ENCODE measurements at places on chromosomes 12 and 14.

GRCh38 chr12:22684140-22685118 is 59.5 kb downstream of the ETNK1 start:
- peak; percentile 63 for DNase-seq
- H3K27me3 ChIP-seq = no peaks in the 10 kb centered on the region

- DNase-seq = peak; percentile 50
- peaks cover 1% of the 10 kb centered on the region for H3K36me3 ChIP-seq
- peaks cover 6% of the 10 kb centered on the region for H3K4me1 ChIP-seq
- peak overlapping the region; percentile 88 for H3K4me3 ChIP-seq
- H3K27ac ChIP-seq = peak overlapping the region; percentile 65
Measured at GRCh38 chr12:122981036-122981471, 573 bp downstream of the ARL6IP4 start.

GRCh38 chr14:64387232-64387781 is 846 bp upstream of the MTHFD1 start:
- H3K4me3 ChIP-seq = peak overlapping the region; percentile 55
- peak; percentile 57 for DNase-seq
- peak overlapping the region; percentile 65 for H3K27ac ChIP-seq
- peaks cover 7% of the 10 kb centered on the region for H3K4me1 ChIP-seq
- no peaks in the 10 kb centered on the region for H3K27me3 ChIP-seq

DNA sequence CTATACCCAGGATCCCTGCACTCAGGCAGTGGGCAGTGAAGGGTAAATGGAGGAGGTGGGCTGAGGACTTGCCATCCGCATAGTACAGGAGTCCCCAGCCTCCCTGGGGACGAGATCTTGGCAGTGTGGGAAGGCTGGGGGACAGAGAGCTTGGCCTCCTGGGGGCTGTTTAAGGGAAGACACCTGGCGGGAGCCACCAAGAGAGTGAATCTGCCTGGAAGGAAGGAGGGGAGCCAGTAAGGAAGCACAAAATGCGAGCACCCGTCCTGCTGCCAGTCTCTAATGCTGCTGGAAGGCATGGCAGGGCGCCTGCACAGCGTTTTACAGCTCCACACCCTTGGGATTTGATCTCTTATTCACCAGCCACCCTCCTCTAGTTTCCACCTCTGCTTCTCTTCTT is 7.4 kb upstream of the KRT2 start:
- no peaks in the 10 kb centered on the region for H3K36me3 ChIP-seq
- no peaks in the 10 kb centered on the region for H3K4me1 ChIP-seq
- H3K27ac ChIP-seq = no peak overlapping the region
- no peaks in the 10 kb centered on the region for H3K27me3 ChIP-seq
- DNase-seq = peak; percentile 7
- H3K4me3 ChIP-seq = no peak overlapping the region

- H3K36me3 ChIP-seq = no peaks in the 10 kb centered on the region
- H3K27ac ChIP-seq = no peak overlapping the region
- no peak for DNase-seq
- no peaks in the 10 kb centered on the region for H3K27me3 ChIP-seq
- no peak overlapping the region for H3K4me3 ChIP-seq
- no peaks in the 10 kb centered on the region for H3K4me1 ChIP-seq
Measured at GRCh38 chr12:26214121-26214520, 18.7 kb downstream of the SSPN start.

DNA sequence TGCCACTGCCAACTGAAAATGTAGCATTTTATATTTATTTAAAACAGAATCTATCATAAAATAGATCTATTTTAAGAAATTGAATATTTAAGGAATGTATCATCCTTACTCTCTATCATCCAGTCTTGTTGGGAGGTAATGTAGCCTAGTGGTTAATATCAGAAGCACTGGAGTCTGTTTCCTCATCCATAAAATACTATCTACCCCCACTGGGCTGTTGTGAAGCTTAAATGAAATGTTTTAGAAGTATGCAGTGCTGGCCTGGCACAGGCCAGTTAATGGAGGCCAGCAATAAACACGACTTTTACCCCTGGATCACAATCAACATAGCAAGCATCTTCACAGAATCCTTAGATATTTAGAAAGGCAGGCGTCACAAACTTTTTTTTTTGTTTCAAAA is 188.0 kb downstream of the CAND1 start:
- no peaks in the 10 kb centered on the region for H3K27me3 ChIP-seq
- no peak for DNase-seq
- H3K36me3 ChIP-seq = no peaks in the 10 kb centered on the region

- no peaks in the 10 kb centered on the region for H3K36me3 ChIP-seq
- H3K4me3 ChIP-seq = no peak overlapping the region
- H3K27me3 ChIP-seq = peaks cover 1% of the 10 kb centered on the region
- no peaks in the 10 kb centered on the region for H3K4me1 ChIP-seq
- no peak for DNase-seq
- H3K27ac ChIP-seq = no peak overlapping the region
Measured at GRCh38 chr12:75856235-75856634, 175.3 kb downstream of the PHLDA1 start.

All from mesendoderm (in vitro differentiated cells).